Activated effector memory CD4-positive, alpha-beta T cell treated with anti-CD3 and anti-CD28 coated beads, Interleukin-2, amount 50 U/mL, for 16 hours (primary cell): ENCODE measurements at places on chromosomes 2 and 18.

- no peak for DNase-seq
Observed at GRCh38 chr2:149023091-149023490, 15.4 kb upstream of the LYPD6B start.

GRCh38 chr18:22932885-22933205 lies 283 bp upstream of the RBBP8 start:
- DNase-seq = no peak

DNA sequence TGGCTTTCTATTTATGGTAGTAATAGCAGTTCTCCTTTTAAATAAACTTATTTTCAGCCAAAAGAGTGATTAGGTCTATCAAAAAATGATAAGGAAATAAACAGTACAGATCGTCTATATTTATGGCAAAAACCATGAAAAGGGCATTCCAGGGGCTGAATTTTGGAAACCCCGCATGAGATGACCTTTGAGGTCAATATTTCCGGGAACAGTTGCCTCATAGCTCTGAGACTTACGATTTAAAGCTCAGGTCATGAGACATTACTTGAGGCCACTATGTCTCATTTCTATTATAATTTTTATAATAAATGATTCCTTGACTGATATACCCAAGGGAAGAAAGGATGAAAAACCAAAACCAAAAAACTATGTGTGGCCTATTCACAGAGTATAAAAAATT lies 101.1 kb downstream of the LDLRAD4 start:
- DNase-seq = no peak

DNA sequence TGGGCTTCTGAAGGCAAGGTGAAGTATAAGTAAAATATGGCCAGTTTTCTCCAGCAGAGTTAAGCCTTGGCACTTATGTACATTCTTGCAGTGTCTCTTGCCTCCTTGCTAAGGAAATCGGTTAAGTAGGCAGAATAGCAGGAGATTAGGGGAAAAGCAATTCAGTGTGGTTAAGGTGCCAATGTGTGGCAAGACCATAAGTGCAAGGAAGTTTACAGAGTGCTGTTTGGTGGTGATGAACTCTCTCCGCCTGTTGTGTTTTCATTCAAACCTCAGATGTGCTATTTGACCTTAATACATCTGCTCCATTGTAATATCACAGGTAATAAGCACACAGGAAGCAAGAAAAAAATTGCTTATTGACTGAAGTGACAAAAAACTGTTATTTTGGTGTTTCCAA lies 156.1 kb downstream of the MGAT5 start:
- DNase-seq = no peak

- DNase-seq = no peak
Observed at GRCh38 chr2:186695081-186695756, 1.4 kb downstream of the FAM171B start.

GRCh38 chr2:188527581-188527993 lies 235.9 kb downstream of the GULP1 start:
- no peak for DNase-seq
